ENCODE measurements at places on chromosomes 3 and 15.

DNA sequence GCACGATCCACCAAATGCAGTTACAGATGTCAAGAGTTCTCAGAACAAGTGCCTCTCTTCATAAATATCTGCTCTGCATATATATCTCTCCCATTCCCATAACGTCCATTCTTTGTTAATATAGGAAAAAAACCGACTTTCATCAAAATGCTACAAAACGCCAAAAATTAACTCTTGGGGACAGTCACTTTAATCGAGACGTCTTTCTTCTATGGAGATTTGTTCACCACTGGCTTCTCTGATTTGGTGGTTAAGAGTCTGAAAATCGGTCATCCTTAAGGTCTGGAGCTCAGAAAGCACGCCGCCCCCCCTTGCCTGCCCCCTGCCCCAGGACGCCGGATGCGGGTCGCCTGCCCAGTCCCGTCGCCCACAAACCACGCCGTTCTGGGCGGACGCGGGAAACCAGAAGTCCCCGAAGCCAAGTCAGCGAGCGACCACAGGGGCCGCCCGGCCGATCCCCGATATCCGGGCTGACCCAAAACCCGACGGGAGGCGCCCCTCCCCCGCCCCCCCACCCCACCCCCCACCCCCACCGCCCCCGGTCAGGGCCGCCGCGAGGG is 252.7 kb downstream of the TJP1 start:
- no peak for DNase-seq

- peak; percentile 31 for DNase-seq
Measured at GRCh38 chr15:65198571-65198970, 12.7 kb downstream of the CILP start.

DNA sequence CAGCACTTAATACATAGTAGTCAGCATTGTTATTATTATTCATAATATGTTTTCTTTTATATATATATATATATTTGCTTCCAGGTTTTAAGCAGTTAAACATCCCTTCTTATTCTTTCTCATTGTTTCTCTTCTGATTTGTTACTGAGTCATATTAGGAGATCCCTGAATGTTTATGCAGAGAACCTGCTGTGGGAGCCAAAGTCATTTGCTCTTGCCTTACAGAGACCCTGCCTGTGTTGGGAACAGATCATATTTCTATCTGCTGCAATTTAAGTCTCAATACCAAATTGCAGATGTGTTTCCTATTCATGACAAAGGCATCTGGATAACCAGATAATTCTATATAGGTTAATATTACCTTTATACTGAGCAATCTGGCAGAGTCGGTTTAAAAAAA is 323.0 kb upstream of the UMPS start:
- no peak for DNase-seq

- DNase-seq, result no peak
Measured at GRCh38 chr3:196590279-196590678, 21.8 kb downstream of the FBXO45 start.

DNA sequence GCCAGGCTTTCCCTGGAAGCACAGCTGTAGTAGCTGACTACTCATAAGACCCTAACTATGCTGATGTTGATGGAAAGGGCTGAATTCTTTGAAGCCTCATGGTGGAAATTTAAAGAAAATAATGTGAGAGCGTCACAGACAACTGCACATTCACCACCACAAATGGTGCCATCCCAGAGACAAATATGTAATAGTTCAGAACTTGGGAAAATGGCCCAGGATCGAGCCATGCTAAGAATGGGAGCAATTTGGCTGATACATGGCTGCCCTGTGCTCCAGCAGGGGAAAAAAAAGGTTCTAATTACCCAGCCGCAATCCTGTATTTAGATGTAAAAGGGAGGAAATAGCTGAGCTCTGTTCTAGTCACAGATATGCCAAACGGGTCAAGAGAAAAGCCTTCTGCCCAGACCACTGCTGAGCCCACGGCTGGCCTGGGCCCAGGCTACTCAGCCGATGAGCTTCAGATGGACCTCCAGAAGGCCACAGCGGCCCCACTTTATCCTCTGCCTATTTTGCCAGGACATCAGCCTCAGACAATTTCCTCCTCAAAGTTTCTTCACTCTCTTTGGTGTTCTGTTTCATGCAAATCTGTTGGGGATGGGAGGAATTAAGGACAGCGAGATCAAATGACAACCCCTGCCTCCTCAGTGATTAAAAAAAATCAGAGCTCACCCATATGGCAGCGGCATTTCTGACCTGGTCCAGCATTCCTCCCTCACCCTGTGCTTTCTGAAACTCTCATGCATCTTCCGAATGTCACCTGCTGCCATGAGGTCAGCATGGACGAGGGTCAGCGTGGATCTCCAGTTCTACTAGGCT is 54.5 kb upstream of the MEX3B start:
- DNase-seq, result no peak

- DNase-seq, result no peak
Measured at GRCh38 chr3:72227486-72228070, 442.6 kb upstream of the PROK2 start.

GRCh38 chr15:75436881-75437280 is 14.6 kb downstream of the SIN3A start:
- no peak for DNase-seq

DNA sequence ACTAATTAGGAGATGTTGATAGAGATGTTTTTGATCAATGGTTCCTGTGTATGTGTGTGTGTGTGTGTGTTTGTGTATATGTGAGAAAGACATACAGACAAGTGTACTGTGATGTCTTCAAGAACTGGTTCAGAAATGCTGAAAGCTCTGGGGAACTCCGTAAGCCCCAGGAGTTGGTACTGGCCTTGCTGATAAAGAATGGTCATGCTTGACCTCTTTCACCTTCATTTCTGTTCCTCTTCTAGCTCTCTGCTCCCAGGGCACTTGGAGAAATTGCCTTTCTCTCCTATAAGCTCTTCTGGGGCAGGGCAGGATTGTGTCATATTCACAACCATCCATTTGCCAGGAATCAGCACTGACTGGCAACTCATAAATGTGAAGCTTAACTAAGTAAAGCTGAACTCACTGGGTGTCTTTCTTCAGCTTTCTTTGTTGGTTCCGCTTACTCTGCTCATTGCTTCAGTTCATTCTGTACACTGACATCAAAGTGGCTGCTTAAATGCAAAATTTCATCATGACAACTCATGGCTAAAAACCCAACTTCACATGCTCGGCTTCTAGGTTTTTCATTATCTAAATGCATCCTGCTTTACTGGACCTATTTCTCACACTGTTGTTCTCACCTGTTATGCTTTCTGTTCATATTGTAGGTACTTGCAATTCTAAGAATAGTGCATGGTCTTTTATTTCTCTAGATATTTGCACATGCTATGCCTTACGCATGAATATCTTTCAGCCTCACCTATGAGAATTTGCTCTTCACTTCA is 162.1 kb upstream of the LYSMD4 start:
- DNase-seq, result no peak

DNA sequence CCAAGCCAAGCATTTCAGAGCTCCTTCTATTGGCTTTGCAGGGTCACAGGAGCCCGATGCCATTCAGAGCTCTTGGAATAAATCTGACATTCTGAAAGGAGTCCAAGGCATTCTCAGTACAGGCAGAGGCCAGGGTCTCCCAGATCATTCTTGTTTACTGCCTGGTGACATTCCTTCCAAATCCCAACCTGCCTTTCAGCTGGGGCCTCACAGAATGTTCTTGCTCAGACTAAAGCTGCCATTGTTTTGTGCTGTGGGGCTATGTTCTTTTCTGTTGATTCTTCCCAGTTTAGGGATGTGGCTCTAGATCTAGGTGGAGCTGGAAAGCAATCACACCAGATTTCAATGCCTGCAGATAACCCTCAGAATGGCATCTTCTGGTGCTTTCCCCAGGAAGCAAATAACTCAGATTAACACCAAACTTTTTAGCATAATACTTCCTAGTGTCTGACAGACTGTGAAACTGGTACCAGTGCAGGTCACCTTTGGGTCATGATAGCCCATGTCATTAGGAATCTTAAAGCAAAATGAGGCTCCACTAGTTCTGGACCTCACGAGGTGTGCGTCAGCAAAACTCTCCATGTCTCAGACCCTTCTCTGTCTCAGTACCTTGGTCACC is 166.9 kb downstream of the CHST2 start:
- DNase-seq, result no peak

DNA sequence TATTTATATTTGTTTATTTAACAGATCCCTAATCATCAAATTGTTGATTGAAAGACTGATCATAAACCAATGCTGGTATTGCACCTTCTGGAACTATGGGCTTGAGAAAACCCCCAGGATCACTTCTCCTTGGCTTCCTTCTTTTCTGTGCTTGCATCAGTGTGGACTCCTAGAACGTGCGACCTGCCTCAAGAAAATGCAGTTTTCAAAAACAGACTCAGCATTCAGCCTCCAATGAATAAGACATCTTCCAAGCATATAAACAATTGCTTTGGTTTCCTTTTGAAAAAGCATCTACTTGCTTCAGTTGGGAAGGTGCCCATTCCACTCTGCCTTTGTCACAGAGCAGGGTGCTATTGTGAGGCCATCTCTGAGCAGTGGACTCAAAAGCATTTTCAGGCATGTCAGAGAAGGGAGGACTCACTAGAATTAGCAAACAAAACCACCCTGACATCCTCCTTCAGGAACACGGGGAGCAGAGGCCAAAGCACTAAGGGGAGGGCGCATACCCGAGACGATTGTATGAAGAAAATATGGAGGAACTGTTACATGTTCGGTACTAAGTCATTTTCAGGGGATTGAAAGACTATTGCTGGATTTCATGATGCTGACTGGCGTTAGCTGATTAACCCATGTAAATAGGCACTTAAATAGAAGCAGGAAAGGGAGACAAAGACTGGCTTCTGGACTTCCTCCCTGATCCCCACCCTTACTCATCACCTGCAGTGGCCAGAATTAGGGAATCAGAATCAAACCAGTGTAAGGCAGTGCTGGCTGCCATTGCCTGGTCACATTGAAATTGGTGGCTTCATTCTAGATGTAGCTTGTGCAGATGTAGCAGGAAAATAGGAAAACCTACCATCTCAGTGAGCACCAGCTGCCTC is 14.7 kb downstream of the THBS1 start:
- no peak for DNase-seq

- DNase-seq, result no peak
Measured at GRCh38 chr3:4528819-4529600, 35.9 kb downstream of the ITPR1 start.

DNA sequence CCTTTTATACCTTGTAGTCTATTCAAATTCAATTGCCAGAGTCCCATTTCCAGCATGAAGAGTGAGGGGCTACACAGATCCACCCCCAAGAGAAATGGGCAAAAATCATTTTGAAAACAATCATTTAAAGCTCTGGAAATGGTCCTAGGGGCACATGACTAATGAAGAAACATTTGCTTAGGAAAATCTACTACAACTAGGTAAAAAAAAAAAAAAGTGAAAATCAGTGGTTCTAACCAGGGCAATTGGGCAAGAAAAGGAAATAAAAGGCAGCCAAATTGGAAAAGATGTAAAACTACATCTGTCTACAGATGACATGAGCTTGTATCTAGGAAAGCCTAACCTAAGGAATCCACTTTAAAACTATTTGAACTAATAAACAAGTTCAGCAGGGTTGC is 9.4 kb downstream of the IMPG2 start:
- DNase-seq, result no peak

Measured in activated effector memory CD4-positive, alpha-beta T cell treated with anti-CD3 and anti-CD28 coated beads, Interleukin-2, amount 50 U/mL, for 16 hours (primary cell).